ENCODE measurements at places on chromosomes 2 and 18.

DNA sequence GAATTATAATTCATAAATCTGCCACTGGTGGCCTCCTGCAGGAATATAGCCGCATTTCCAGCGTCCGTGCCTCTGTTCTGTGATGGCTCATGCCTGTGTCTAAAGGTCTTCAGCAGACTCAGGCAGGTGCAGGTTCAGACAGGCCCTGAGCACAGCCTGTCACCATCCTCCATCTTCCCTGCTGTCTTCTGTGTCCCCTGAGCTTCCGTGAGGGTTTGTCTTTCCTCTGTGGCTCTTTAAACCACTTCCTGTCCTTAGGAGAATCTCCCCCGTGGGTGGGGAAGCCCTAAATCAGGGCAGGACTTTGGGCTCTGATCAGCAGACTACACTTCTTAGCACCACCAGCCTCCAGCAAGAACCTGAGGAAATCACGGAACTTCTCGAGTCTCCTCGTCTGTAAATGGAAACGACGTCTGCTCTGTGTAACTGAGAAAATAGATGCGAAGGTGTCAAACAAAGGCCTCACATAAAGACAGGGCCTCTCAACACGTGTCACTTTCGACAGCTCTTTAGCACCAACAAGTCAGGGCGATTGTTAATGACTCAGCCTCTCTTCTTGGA, 24.1 kb upstream of the NFATC1 start:
- no peak for DNase-seq

DNA sequence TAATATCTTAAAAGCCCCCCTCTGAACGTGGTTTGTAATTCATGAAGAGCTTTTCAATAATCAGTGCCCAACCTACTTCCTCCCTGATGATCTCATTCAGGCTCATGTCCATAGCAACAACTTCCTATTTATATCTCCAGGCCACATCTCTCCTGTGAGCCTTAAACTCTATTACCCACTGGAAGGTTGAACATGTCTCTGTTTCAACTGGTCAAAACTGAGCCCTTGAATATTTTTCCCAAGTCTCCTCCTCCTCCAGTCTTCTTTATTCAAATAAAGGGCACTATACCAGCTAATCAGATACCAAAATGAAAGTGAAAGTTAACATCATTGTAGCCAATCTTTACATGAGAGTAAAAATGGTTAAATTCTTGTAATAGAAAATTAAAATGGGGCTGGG, 63.7 kb upstream of the ITGA4 start:
- DNase-seq: no peak

GRCh38 chr2:72999729-73000725, 71.5 kb downstream of the SFXN5 start:
- no peak for DNase-seq

DNA sequence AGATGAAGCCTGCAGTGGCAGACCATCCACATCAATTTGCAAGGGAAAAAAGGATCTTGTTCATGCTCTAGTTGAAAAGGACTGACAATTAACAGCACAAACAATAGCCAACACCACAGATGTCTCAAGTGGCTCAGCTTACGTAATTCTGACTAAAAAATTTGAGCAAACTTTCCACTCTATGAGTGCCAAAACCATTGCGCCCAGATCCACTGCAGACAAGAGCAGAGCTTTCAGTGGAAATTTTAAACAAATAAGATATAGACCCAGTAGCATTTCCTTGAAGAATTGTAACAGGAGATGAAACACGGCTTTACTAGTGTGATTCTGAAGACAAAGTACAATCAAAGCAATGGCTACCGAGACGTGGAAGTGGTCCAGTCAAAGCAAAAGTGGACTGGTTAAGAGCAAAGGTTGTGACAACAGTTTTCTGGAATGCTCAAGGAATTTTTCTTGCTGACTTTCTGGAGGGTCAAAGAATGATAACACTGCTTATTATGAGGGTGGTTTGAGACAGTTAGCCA, 12.0 kb upstream of the ZNF396 start:
- DNase-seq: no peak

DNA sequence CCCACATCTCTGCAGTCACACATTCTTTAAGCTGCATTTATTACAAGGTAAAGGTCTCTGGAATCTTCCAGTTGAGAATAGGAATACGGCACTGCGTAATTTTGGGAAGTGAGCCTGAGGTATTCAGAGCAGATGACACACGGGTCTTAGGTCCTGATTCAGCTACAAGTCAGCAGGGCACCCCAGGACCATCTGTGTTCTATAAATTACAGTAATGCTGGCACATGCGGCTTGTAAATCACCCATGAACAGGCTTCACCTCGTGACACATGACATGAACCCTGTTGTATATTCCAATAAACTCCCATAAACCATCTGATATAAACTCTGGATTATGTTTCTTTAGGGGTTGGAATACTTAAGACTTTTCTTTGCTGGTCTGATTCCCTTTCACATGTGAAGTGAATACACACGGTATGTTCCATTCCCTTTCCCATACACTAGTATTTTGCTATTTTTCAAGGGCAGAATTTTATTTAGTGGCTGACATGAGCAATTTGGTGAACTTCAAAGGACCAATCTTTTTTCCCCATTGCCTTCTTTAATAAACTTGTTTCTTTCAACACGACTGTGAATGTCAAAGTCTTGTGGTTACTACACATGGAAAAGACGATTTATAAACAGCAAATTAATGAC, 298.6 kb downstream of the MEIS1 start:
- DNase-seq: no peak

- DNase-seq: no peak
These were observed 76.9 kb downstream of the MYO1B start for GRCh38 chr2:191321861-191322662.

DNA sequence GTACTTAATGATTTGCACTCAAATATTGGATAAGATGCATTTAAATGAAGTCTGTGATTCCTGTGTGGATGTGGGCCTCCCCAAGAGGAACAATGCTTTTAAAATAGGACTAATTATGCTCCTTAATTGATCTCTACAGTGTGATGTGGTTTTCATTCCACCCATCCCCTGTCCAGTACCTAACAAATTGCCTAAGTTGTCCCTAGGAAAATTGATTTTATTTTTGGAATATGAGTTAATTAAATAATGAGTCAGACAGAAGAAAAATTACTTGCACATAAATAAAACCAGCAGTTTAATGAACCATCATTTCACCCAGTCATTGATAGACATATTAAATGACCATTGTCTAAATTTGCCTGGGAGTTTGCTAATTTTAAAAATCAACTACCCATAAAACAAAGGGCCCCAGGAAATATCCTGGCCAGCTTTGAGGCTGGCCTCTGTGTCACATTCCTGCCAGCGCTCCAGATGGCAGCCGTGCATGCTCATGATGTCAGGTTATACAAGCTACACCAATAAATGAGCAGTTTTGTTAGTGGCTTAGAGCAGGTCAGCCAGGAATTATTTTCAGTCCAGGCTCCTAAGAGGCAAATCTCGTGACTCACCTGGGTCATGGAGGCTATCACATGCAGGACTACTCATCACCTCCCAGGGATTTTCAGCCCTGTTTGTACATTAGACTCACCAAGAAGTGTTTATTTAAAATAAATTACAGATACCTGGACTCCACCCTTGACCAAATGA, 31.9 kb downstream of the ABHD3 start:
- DNase-seq: no peak
